ENCODE measurements at places on chromosomes 4 and X. TPM values are rescaled to one million over a fixed set of nuclear protein-coding genes. Genes with fewer than 3 reads are reported as not detected.

The DLG3 gene
- total RNA-seq = 6.6 TPM

The AMBN gene
- total RNA-seq = not detected

The PCDH18 gene
- total RNA-seq = not detected

The CSAG2 gene
- not detected for total RNA-seq

The DACH2 gene
- total RNA-seq = not detected

The TMEM128 gene
- 11.0 TPM for total RNA-seq

The ZCCHC12 gene
- total RNA-seq = 0.21 TPM

The ABRAXAS1 gene
- total RNA-seq = 4.9 TPM

The MSX1 gene
- total RNA-seq = 10.1 TPM

The TFE3 gene
- total RNA-seq = 47.4 TPM

The PABPC1L2B gene
- total RNA-seq = not detected

The ZNF630 gene
- 0.16 TPM for total RNA-seq

The TMPRSS11B gene
- total RNA-seq = not detected

The SULT1B1 gene
- 0.01 TPM for total RNA-seq

The MGAT4D gene
- not detected for total RNA-seq

The SMIM10L2A gene
- 0.15 TPM for total RNA-seq

The GAGE12G gene
- not detected for total RNA-seq

The PTTG2 gene
- not detected for total RNA-seq

The FSTL5 gene
- total RNA-seq = not detected

The KCND1 gene
- 1.1 TPM for total RNA-seq

The PRSS12 gene
- total RNA-seq = 0.31 TPM

Data from A549 treated with AZD2906 at 1 μM for 4 hours (cell line).